Coronary artery (tissue), 2 donors: ENCODE measurements at places on chromosomes 1 and 21.

GRCh38 chr1:184255560-184255959, 131.3 kb upstream of the C1orf21 start:
- DNase-seq = no peak

DNA sequence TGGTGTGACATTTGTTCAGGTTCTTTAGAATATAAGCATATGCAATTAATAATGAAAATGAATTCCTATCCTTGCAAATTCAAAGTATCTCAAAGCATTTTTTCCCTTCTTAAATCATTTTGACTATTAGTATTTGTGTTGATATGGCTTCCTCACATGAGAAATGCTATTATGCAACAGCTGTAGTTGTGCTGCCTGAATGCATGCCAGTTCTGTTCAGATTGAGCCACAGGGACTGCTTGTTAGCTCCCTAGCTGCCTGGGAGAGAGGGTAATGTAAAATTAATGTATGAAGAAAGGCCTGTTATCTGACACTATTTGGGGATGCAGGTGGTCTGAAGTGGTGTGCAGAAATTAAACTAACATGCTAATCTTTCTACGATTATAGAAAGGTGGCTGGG, 45.5 kb downstream of the CACHD1 start:
- no peak for DNase-seq

DNA sequence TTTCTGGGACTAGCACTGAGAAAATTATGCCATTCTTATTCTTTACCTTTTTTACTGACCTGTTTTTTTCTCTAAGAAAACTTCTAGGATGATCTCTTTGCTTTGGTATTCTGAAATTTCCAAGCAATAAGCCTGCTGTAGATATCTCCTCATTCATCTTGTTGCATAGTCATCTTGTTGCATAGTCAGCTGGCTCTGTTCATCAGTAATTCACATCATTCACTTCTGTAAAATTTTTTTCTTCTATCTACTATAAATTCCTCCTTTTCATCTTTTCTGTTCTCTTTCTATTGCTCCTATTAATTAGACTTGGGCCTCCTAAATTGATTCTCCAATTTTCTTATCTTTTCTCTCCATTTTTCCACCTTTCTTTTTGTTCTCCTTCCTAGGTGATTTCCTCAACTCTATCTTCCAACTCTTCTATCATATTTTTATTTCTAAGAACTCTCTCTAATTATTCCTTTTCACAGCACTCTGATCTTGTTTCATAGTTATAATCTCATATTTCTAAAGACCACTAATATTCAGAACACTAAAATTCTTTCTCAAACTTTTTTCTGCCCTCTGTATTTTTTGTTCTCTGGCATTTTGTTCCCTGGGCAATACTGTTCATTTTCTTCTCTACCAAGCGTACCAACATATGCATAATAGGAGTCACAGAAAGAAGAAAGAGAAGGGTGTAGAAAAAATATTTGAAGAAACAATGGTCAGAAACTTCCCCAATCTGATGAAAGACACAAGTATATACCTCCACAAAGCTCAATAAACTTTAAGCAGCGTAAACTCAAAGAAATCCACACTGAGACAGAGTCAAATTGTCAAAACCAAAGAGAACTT, 17.7 kb downstream of the TUT4 start:
- no peak for DNase-seq

DNA sequence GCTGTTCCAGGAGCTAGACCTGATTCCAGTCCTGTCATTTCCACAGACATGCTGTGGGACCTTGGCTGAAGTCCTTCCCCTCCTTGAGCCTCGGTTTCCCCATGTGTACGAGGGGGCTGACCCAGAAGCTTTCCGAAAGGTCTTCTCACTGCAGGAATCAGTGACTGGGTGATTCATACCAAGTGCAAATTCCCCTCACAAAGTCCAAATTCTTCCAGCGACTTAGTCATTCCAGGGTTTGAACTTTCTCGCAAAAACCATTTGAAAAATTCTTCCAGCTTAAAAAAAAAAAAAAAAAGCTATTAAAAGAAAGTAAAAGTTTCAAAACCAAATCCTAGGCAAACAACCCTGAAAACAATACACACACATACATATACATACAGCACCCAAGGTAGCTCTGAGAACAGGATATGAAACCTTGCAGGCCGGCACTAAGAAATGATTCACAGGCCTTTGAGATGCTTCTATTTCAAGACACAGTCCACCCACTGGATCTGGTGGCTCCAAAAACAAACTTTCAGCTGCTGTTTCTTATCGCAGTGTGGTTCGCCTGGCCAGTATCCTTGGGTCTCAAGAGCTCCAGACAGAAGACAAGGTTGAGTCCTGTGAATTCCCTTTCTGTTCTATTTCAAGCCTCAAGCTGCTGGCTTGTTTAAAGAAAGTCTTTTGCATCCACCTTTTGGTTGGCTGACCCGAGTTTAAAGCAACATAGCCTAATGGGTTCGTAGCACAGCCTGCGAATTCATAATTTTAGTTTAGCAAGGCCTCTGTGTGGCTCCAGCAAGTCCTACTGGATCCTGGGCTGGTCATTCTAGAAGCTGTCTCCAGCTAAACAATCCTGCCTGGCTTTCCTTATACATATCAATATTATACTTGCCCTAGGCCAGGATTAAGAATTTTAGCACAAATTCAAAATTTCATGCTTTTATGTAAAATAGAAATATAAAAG, 18.0 kb upstream of the ID3 start:
- peak; percentile 88 for DNase-seq

DNA sequence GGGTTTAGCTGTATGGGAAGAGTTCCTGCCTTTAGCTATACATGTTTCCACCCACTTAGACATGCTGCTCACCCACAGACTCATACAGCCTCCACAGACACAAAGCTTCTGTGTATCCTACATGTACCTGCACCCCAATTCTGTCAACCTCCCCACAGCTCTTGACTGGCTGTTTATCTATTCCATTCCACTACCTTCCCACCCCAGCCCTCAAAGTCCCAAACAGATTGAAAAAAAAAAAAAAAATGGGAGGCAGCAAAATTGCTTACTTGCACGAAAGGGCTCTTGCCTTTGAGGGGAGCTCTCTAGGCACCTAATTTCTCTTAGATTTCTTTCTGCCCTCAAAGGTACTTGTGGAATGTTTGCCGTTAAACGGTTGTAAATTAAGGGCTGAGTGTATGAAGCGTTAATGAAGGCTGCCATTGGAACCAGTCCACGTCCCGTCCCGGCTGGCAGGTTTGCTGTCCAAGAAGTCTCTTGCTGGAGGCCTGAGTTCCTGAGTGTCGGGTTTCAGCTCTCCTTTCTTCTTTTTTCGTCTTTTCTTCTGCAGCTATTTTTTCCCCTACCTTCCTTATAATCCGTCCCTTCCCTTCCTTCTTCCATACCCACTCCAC, 43.6 kb downstream of the PBX1 start:
- DNase-seq = no peak
